Brain pericyte (primary cell): ENCODE measurements at places on chromosomes 6 and 20.

DNA sequence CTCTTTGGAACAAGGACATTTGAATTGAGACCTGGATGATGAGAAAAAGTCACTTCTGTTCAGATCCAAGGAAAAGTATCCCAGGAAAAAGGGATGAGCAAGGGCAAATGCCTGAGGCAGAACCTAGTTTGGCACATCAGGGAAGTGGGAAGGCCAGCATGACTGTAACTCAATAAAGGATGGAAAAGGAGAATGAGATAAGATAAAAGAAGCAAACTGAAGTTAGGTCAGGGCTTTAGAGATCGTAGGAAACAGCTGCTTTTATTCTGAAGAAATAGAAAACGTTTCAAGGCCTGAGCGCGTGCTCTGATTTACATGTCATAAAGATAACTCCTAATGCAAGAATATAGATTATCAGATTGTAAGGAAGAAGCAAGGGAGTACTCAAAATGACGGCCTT lies 450.0 kb downstream of the FRK start:
- DNase-seq: no peak

DNA sequence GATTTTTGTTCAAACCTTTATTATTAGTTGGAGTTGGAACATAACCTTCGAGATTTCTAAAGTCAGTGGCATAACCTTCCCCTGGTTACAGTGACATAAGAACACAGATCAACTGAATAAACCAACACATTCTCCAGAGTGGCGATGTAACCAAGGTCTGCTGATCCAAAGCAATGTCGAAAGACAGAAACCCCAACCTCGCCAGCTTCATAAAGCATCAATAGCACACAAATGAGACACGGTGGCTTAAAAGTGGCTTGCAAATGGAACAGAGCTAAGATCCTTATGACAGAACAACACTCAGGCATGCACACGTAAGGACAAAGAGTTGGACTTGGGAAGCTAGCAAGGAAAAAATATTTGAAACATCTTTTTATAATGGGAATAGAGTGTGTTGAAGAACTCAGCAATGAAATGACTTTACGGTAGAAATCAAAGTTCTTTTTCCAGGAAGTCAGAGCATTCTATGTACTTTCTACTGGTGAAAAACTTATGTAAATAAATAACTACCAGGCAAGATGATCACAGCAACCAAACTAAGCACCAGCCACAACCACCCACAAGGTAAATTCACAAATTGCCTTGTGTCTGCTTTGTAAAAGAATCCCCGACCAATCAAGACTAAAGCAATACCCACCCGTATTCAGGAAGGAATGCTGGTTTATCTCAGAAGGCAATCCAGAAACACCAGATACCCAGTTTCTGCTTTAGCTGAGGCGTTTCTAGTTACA lies 61.0 kb upstream of the NHSL1 start:
- DNase-seq: no peak

- DNase-seq: no peak
Observed at GRCh38 chr6:125206389-125206788, 52.8 kb downstream of the TPD52L1 start.

GRCh38 chr6:20415712-20416454 lies 14.2 kb downstream of the E2F3 start:
- no peak for DNase-seq

- no peak for DNase-seq
Observed at GRCh38 chr20:36856195-36856594, 19.7 kb upstream of the TLDC2 start.

DNA sequence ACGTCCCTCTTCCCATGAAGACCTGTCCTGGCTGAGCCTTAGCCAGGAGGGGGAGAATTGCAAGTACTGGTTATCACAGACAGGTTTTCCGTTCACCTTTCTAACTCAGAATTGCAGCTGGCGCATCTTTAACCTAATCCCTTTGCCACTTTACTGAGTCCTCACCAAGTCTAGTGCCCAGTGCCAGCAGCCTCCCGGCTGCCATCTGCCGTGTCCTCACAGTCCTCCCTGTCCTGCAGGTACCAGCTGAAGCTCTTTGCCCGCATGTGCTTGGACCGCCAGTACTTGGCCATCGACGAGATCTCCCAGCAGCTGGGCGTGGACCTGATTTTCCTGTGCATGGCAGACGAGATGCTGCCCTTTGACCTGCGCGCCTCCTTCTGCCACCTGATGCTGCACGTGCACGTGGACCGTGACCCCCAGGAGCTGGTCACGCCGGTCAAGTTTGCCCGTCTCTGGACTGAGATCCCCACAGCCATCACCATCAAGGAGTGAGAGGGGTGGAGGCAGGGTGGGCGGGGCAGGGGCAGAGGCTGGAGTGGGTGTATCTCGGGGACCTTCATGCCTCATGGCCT lies 41.3 kb downstream of the UQCC2 start:
- no peak for DNase-seq

- DNase-seq: peak; percentile 37
Observed at GRCh38 chr6:106773996-106774629, 144.7 kb downstream of the QRSL1 start.

DNA sequence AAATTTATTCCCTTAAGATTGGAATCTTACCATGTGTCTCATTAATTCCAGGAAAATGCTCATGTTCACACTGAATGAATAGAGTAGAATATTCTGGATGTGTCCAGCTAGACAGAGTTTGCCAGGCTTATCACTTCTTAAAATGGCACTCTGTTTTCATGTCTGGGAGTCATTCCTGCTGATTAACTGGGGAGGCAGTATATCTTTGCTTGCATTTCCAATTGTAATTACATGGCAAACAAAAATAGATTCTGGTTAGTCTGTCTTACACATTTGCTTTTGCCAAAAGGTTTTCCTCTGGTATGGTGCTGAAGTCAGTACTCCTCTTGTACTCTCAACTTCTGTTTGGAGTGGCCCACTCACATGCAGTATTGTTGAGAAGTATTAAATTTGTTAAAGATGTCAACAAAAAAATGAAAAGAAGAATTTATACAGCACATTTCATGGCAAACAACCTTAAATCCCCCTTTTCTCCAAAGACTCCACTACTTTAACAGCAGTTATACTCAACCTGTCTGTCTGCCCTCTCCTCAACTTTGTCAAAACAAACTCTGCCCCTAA lies 70.2 kb downstream of the TENT5A start:
- no peak for DNase-seq

- no peak for DNase-seq
Observed at GRCh38 chr20:50237349-50237748, 46.7 kb downstream of the CEBPB start.

DNA sequence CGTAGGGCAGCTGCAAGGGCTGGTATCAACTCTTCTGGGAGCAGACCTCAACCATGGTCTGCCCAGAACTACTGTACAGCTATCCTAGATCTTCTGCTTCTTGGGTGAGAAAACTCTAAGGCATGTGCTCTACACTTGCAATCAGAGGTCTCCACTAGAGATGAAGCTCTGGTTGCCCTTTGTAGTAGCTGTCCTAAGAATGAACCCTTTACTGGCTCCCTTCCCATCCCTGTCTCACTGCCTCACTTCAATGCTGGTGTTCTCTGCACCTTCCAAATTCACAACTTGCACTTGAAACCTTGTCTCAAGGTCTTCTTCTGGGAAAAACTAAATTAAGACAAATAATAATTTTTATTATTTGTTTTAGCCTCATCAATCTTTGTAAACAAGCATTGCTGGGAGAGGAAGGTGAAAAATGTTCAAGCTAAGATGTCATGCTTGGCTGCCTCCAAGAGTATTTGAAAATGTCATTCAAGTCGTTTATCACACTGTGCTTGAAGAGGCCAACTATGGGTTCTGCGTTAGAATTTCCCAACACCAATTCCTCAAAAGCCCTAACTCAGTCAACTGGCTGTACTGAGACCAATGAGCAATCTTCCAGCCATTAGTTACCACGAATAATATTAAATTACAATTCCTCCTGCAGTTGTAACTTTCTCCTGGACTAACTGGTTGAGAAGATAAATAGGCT lies 255.7 kb upstream of the PRND start:
- DNase-seq: no peak

DNA sequence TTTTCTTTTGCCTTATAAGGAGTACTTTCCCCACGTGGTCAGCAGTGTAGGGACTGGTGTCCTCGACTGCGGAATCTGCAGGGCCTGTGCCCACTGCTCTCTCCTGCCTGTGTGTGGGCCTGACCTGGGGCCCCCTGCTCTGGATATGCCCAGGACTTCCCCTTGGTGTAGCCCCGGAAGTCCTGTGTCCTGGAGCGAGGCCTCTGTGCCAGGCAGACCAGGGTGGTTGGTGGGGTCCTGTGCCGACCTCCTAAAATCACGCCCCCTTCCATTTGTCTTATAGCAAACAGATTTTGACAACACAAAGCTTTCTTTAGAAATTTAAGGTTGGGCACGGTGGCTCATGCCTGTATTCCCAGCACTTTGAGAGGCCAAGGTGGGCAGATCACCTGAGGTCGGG lies 64.2 kb downstream of the DLL1 start:
- DNase-seq: no peak

DNA sequence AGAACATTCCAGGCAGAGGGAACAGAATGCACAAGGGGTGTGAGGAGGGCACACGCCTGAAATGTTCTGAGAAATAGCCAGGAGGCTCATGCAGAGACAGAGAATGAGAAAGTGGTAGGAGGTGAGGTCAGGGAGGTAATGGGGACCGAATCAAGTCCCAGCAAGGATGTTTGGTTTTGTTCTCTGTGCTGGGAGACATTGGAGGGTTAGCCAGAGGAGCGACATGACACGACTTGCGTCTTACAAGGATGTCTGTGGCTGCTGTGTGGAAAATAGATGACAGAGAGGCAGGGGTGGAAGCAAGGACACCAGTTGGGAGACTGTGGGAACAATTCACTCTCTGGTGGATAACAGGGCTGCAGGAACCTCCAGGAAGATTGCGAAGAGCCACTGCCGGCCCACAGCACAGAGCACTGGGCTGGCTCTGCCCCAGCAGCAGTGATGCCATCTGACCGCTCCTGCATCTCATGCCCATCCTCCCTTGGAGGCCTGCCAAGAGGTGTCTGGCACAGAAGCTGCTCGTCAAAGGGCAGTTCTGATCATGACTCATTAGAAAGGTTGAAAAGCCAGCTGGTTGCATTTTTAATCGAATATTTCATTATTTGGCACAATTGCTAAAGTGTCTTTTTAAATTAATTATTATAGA lies 57.7 kb upstream of the CD83 start:
- no peak for DNase-seq

DNA sequence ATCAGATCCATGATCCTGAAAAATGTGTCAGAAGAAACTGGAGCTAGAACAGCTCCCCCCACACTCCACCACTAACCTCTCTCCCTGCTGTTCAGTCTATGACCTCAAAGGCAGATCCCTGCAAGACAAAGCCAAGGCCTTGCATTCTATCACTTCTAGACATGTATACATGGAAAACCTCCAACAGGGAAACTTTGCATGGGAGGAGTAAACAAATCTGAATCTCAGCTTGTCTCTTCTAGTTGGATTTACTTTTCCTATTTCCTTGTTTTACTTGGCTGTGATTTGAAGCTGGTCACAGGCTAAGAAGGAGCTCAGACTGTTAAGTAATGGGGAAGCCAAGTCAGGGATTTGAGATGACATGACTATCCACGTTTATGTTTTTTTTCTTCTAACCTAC lies 456.8 kb upstream of the CHD6 start:
- DNase-seq: no peak

- peak; percentile 40 for DNase-seq
Observed at GRCh38 chr20:19816386-19816785, 58.3 kb downstream of the RIN2 start.

DNA sequence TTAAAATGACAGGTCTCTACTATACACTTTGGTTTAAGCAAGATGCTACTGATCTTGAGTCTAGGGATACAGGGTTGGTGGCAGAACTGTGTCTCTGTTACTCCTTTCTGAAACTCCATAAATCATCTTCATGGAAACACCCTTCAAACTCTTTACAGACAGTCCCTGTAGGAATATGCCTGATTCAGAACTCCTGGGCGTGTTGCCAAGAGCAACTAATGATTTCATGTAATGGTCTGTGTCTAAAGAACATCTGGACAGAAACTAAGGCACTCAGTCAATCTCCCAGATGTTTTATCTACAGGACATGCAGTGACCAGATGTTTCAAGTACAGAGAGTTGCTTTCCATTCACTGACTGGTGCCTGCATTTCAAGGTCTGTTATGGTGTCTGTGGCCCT lies 464.4 kb upstream of the CHD6 start:
- no peak for DNase-seq

DNA sequence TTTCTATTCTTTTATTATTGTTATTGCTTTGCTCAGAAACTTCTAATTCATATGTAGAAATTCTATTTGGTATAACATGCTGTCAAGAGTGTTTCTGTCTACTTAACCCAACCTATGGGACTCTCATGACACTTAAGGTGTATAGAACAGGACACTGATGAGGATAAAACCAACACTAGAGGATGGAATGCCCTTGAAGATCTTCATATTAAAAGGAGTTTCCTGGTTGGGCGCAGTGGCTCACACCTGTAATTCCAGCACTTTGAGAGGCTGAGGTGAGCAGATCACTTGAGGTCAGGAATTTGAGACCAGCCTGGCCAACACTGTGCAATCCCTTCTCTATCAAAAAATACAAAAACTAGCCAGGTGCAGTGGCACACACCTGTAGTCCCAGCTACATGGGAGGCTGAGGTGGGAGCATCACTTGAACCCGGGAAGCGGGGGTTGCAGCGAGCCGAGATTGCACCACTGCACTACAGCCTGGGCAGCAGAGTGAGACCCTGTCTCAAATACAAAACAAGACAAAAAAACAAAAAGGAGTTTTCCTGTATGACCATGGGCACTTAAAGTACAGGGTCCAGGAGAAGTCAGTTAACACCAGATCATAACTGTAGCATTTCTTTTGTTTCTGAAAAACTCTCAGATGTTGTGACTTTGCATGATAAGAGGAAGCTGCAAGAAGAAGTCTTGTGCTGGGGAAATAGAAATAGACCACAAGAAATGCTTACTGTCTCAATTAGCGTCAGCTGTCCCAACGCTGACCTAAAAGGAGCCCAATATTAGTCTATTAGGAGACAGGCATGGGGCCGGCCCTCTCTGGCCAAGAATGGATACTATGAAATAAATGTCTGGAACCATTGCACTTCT lies 38.9 kb upstream of the CD2AP start:
- DNase-seq: no peak
